ENCODE measurements at places on chromosomes 12 and 14.

GRCh38 chr12:76375939-76376338 is 27.7 kb upstream of the BBS10 start:
- DNase-seq, result no peak

DNA sequence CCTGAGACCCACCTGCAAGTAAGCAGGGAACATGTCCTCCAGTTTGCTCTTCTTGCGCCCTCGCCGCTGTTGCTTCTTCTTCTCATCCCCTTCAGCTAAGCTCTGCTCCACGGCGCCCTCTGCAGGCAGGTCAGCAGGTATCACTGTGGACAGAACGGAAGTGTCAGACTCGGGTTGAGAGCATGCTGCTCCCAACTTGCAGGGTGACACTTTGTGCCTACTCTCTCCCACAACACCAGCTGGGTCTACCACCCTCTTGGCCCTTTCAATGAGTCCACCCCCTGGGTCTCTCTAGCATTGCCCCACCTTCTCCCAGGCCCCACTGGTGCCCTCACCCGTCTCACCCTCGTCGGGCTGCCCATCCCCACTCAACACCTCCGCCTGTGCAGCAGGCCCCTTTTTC is 16.7 kb downstream of the KMT2D start:
- peak; percentile 20 for DNase-seq

- no peak for DNase-seq
These were observed 129.9 kb downstream of the KIF26A start for GRCh38 chr14:104268295-104268694.

DNA sequence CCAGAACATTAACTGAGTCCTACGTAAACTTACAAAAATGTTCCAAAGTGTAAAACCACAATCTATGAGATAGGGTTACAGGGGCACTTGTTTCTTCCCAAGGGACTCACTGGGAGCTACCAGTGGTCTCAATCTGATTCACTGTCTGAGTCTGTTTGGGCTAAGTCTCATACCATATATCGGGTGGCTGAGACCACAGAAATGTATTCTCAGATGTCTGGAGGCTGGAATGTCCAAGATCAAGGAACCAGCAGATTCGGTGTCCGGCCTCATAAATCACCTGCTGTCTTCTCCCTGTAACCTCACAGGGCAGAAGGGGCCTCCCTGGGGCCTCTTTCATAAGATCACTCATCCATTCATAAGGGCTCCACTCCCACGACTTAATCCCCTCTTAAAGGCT is 616.3 kb upstream of the TMEM132C start:
- peak; percentile 91 for DNase-seq
